ENCODE measurements at places on chromosomes 1 and 21. TPM values are rescaled to one million over a fixed set of nuclear protein-coding genes. Genes with fewer than 3 reads are reported as not detected.

Gene FAM20B
- polyA plus RNA-seq = 21.8 TPM

Gene GJA9
- not detected for polyA plus RNA-seq

Gene S100A7
- polyA plus RNA-seq = not detected

Gene SIK1
- 2.0 TPM for polyA plus RNA-seq

Gene ADAR
- polyA plus RNA-seq = 51.4 TPM
